ENCODE measurements at places on chromosomes 13 and 19.
A peak's percentile ranks its signal among the peaks of the same experiment; 100 is the strongest.

DNA sequence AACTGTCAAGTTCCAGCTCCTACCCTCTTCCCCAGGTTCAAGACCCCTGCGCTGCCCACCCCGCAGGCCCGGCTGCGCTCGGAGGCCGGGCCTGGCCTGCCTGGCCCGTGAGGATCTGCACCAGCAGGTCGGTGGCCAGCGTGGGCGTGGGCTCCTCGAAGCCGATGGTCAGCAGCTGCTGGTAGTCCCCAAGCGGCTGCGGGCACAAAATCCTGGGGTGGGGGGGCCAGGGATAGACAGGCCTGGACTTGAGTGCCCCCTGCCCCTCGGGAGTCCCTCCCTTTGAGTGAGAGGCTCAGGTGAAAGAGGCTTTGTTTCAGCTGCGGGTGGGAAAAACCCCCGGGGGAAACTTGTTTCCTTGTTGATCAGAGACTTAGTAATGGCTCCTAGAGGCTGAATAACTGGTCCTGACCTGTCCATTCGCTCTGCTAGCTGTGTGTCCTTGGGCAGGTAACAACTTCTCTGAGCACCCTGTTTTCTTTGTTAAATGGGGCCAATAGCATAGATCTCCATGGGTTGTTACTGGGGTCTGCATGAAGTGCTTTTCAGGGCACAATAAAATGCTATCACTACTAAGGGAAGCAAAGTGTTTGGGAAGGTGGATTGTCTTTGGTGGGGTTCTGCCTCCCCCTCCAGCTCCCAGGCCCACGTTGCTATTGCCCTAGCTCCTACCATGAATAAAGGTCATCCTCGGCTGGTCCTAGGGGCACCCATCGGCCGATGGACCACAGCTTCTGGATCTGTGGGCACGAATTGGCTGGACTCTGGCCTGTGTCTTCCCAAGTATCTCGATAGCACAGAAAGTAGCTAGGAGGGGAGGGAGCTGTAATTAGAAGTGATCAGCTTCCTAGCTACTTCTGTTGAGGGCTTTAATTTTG is 3.5 kb downstream of the C19orf67 start:
- DNase-seq: no peak

DNA sequence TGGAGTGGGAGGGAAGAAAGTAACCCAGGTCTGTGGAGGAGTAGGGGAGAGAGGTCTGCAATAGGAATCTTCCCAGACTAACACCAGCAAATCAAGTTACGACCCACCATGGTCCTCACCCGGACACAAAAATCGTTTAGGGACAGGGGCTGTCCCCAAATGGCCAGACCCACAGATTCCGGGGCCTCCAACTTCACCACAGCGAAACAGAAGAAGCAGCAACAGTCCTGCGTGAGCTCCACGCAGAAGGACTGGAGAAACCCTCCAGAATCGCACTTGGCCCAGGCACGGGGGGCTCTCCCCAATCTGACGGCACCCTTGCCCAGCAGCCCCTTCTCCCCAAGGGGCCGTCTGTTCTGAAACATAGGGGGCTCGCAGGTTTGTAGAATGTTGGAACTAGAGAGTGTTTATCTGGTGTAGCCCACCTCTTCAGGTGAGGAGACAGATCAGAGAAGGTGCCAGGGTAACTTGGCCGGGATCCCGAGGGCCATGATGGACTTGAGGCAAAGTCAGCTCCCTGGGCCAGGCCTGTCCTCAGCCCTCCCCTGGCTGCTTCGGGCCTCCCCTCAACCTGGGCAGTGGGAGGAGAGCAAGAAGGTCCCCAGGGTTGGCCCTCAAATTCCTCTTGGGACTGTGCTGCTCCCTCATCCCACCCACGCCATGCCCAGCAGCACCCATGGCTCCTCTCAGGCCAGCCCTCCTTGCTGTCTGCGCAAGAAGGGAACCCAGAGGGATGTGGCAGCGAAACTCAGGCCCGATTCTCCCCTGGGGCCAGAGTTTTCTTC is 82.5 kb upstream of the GPR183 start:
- DNase-seq: no peak

DNA sequence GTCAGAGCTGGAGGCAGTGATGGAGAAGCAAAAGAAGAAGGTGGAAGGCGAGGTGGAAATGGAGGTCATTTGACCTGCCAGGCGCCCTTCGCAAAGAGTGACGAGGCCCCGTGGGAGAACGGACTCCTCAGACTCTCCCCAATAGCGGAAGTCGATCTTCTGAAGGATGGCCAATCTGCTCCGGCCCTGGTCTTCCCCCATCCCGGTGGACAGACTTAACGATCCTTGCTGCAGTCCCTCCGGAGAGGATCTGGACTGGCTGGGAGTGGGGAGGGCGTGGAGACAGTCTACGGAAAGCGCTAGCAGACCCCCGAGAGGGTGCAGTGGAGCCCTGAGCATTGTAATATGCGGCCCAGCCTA is 11.9 kb downstream of the EPS8L1 start:
- no peak for DNase-seq

DNA sequence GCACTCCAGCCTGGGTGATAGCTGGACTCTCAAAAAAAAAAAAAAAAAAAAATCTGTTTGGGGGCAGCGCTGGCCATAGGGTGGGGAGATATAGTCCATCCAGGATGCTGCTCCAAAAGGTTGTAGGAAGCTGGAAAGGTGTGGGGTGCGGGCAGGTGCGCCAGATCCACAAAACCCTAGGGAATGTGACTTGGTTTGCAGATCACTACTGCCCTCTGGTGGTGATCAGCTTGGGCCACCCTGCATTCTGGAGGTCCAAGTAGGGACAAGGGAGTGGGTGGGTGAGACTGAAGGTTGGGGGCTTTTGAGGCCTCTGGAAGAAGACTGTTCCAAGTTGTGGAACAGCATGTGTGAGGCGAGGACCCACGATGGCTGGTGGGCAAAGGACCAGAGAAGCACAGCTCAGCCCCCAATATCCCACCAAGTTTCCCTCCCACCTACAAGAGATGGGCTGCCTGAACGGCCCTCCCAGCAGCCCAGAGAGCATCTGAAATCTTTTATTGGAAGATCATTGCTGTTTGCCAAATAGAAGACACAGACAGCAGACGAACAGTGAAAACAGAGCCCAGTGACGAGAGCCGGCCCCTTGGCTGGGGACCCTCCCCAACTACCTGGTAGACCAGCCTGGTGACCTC is 10.4 kb upstream of the TYK2 start:
- peak; percentile 64 for DNase-seq

DNA sequence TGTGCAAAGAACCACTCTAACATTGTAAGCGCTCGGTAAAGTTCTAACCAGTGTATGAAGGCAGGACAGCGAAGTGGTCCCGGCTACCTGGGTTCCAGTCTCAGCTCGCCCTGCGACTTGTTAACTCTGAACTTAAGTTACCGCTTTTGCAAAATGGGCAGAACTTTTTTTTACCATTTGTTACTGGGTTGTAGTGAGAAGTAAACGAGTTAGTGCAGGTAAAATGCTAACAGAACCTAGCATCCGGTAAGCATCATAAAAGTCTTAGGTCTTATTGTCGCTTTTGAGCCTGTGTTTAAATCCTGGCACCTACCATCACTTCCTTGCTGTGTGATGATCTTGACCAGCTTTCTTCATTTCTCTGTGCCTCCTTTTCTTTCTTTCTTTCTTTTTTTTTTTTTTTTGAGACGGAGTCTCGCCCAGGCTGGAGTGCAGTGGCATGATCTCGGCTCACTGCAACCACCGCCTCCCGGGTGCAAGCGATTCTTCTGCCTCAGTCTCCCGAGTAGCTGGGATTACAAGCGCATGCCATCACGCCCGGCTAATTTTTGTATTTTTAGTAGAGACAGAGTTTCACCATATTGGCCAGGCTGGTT is 734 bp upstream of the TRMT1 start:
- no peak for DNase-seq

- DNase-seq: peak; percentile 11
These were observed 49.5 kb downstream of the RFX2 start for GRCh38 chr19:6060600-6061375.
